ENCODE measurements at places on chromosomes 11 and 22.

DNA sequence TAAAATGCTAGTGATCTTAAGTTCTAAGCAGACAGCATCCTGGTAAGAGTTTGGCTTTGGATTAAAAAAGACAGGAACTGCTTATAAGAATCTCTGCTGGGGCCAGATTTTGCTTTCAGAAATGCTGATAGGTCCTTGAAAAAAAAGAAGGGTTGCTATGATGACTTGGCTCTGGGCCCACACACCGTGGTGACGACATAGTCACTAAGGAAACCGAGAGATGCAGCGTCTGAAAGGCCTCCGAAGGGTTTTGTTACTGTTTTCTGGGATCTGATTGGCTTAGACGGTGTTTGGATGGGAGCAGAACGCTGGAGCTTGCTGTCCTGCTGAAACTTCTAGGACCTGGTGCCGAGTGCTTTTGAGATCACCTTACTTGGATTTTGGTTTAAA is 8.4 kb downstream of the FAM118A start:
- peak; percentile 88 for DNase-seq

GRCh38 chr22:40215266-40215665 is 37.5 kb downstream of the TNRC6B start:
- DNase-seq, result no peak

GRCh38 chr11:13339195-13340153 is 61.9 kb downstream of the BMAL1 start:
- DNase-seq, result no peak

DNA sequence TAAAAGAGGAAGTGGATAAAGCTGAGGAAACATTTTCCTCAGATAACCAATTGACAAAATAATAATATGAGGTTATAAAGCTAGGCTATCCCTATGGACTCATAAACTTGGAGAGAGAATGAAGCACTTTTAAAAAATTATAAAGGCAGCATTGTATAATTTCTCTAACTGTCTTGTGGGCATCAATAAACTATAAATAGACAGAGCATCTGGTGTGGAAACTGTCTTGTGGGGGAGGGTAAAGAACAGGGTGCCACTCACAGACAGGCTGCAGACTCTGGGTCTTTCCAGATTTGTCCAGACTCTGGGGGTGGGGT is 333.5 kb downstream of the BUD13 start:
- DNase-seq, result no peak

All from DMS153 (cell line).